ENCODE measurements at places on chromosomes 2 and 18.

DNA sequence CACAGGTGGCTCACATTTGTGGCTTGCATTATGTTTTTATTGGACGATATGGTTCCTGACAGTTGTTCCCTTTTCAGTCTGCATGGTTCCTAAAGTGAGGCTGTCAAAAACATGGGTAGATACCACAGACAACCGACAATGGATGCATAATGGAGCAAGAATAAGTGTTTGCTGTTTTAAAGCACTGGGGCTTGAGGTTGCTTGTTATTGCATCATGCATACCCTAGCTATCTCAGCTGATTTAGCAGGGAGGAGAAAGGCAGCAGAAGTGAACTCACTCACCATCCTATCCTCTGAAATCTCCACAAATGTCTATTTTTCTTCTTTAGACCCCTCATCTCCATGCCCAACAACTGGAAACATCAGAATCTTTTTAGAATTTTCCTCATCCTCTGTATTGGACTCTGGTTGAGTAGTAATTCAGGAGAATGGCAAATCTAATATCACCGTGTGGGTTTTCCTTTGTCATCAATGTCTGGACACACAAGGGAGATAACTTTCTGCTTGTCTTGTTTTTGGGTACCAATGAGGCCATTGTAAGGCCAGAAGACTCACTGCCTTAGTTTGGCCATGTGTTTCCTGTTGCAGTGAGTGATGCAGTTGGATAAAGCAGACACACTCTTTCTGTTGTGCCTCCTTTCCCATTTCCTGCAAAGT is 46.7 kb downstream of the FBXO48 start:
- DNase-seq: no peak

DNA sequence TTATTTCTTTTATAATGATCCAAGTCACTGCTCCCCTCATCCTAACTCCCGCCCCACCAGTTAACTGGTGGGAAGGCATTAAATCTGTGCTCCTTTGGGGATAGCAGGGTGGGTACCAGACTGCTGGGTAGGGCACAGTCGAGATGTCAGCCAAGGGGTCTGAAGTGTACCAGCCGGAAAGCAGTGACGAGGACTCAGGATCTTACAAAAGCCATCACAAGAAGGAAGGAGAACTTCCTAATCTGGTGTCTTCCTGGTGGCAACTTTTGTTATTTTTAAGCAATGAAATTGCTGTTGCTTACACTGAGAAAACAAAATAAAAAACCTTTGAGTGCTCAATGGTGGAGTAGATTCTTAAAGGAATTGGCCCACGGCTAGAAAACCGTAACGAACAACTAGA is 97.7 kb downstream of the ALPK2 start:
- DNase-seq: no peak

- no peak for DNase-seq
Observed at GRCh38 chr2:10425699-10426098, 22.4 kb downstream of the ODC1 start.

- no peak for DNase-seq
Observed at GRCh38 chr2:101782427-101782792, 84.9 kb downstream of the MAP4K4 start.

GRCh38 chr2:100195942-100196341 is 53.6 kb upstream of the AFF3 start:
- DNase-seq: no peak

- DNase-seq: no peak
Observed at GRCh38 chr2:85033388-85033787, 62.4 kb downstream of the KCMF1 start.

DNA sequence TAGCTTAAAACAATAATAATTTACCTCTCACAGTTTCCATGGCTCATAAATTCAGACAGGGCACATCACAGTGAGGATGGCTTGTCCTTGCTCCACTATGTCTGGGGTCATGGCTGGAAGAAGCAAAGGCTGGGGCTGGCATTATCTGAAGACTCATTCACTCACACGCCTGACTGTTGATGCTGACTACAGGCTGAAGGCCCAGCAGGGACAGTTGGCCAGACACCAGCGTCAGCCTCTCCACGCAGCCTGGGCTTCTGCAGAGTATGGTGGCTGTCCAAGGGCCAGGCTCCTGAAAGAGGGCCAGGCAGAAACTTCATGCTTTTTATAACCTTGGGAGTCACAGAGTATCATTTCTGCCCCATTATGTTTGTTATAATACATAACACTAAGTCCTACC is 33.4 kb downstream of the YPEL5 start:
- DNase-seq: no peak

DNA sequence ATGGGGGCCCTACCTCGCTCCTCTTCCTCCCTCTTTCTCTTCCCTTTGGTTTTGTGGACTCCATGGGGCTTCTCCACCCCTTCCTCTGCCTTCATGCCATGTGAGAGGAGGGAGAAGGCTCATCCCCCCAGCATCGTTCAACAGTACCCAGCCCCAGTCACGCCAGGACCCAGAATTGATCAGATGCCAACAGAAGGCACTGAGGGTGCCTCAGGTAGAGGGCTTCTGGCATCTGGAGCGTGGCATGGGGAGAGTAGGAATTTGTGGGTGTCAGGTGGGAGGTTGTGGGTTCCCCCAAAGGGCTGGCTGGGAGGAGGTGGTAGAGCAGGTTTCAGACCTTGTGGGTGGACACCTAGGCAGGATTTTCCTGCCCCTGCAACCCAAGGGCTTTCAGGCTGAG is 122.0 kb downstream of the TWIST2 start:
- no peak for DNase-seq

GRCh38 chr2:42566837-42567321 is 1.6 kb upstream of the MTA3 start:
- no peak for DNase-seq

DNA sequence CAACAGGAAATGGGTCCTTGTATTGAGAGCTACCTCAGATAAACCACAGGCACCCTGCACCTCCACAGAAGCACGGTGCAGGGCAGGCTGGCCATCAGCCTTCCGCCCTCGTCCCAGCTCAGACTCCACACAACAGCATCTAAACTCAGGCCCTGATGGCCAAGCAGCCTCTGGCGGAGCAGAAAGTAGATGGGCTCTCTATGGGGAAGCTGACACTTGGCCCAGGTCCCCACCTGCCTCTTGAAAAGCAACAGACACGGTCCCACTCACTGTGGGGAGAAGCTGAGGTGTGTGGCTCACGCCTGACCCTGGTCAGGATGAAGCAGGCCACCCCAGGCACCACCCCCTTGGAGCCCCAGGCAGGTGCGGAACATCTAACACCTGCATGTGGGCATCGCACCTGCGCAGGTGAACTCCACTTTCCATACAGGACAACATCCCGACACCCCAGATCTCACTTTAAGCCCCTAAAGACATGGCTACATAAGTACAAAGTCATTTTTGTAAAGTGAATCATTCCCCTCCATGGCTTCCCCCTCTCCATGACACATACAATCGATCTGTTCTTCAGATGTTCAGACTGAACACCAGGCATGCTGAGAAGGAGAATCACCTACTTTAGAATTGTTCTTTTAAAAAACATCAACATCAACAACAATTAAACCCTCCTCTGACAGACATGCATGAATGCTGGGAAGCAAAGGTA is 208.4 kb downstream of the ZBTB7C start:
- DNase-seq: no peak

- no peak for DNase-seq
Observed at GRCh38 chr2:7672685-7673071, 755.5 kb downstream of the RNF144A start.

DNA sequence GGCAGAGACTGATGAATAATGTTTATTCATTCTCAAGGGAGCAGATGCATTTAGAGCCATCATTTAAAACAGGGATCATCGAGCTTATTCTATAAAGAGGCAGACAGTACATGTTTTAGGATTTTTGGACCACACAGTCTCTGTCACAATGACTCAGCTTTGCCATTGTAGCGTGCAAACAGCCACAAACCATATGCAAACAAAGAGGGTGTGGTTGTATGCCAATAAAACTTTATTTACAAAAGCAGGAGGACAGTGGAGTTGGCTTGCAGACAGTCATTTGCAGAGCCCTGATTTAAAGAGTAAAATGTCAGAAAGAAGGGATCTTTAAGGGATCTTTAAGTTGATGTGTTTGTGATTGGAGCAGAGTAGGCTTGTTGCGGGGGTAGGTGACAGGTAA is 51.5 kb downstream of the SMIM21 start:
- DNase-seq: no peak

- DNase-seq: no peak
Observed at GRCh38 chr2:27655155-27655951, 8.1 kb downstream of the SUPT7L start.

GRCh38 chr2:234256516-234256915 is 206.0 kb downstream of the SPP2 start:
- no peak for DNase-seq

GRCh38 chr2:216308576-216308975 is 63.7 kb downstream of the MARCHF4 start:
- peak; percentile 79 for DNase-seq

DNA sequence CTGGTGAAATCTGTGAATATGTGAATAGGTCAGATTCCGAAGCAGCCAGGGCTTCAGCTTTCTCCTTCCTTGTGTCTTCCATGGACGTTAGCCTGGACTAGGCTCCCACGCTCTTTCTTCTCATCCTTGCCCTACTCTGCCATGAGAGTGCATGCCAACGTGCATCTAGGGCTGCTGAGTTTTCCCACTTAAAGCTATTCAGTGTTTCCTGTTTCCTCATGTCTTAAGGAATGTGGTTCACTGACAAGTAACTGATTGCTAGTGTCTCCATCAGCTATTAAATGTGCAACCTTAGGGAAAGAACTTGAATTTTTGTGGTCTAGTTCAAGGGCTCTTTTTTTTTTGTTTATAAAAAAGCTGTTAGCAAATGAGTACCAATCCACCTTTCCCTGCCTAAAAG is 642.3 kb upstream of the LINC00305 start:
- DNase-seq: no peak

- no peak for DNase-seq
Observed at GRCh38 chr2:77642339-77642738, 120.2 kb upstream of the LRRTM4 start.

- DNase-seq: no peak
Observed at GRCh38 chr2:206255003-206255402, 19.5 kb upstream of the ZDBF2 start.

DNA sequence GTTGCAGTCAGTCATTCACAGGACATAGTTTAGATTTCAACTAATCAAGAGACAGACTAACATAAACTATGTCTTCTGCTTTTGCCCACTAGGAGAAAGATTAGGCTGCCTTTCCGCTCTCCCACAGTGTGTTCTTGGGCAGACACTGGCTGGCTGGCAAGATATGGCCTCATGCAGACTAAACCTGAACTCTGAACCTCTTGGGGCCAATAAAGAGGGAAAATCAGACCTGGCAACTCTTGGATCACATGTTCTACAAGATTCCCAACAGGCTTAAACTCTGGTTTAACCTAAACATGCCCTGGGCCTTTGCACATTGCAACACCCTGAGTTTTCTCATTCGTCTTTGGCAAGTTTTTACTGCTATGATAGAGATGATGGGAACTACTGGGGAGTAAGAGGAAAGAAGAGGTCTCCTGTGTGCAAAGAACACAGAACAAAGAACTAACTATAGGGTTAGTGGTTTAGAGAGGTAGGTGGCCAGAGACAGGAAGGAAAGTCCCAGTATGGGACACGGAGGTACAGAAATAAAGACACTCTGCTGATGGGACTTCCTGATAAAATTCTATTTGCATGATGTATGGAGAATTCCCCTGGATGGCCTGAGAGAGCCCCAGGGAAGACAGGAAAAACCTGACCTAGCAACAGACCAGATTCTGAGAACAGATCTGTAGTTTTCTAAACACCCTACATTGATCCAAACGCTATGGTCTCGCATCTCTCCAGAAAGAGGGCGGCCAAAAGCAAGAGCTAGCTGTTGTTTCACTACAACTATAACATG is 2.0 kb upstream of the ATRAID start:
- DNase-seq: no peak

DNA sequence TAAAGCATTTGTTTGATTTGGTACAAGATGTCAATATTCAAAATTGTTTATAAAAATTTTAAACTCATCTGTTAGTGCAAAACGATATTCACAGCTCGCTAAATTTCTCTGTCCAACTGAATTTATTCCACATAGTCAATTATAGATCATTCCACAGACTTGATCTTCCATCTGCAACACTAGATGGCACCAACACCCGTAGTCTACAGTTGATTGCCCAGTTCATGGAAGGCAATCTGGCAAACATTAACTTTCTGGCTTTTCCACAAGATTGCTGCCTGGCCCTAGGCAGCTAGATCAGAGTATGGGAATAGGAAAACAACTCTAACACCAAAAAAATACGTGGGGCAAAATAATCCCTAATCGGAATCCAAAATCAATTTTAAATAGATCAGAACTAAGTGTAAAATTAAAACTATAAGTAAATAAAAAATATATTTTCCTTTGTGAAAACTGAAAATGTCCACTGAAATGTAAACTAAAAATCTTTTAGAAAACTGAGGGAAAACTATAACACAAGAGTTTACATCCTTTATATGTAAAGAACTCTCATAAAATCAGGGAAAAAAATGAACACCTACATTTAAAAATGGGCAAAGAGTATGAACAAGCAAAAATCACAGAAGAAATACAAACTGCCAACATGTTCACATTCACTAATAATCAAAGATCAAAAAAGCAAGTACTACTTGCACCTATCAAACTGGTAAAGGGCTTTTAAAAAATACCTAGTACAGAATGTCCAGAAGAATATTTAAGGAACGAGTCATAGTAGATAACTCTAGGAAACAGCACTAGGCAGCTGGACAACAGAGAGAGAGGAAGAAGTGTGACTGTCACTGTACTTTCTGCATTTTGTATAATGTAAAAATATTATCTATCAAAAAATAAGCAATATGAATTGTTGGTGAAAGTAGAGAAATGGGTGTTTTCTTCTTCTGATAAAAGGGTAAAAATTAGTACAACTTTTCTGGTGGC is 35.0 kb downstream of the RTN4 start:
- DNase-seq: peak; percentile 67

- DNase-seq: no peak
Observed at GRCh38 chr2:188969236-188969635, 4.9 kb upstream of the COL3A1 start.

GRCh38 chr18:2909431-2910140 is 62.8 kb downstream of the EMILIN2 start:
- DNase-seq: no peak

GRCh38 chr2:106596844-106597243 is 109.7 kb downstream of the CD8B2 start:
- DNase-seq: no peak

GRCh38 chr18:10111944-10112343 is 198.1 kb downstream of the VAPA start:
- DNase-seq: no peak

- DNase-seq: no peak
Observed at GRCh38 chr2:1350111-1350510, 63.2 kb upstream of the TPO start.

- DNase-seq: no peak
Observed at GRCh38 chr2:115549611-115550130, 1107.2 kb downstream of the DPP10 start.

- no peak for DNase-seq
Observed at GRCh38 chr2:229997565-229997964, 71.2 kb downstream of the SLC16A14 start.

DNA sequence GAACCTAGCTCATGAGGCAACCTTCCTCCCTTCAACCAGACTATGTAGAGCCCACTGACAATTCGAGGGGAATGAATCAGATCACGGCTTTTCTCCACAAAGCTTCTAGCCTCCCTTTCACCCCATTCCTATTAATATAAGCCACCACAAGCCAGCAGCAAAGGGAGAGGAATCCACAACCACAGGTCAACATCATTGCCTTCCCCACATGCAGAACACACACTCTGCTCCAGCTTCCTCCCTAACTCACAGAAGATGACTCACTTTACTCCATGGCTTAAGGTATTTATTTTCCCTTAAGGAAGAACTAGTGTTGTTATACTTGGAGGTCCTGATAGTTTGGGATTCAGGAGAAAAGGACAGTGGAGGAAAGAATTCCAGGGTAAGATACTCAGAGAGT is 272.2 kb downstream of the C1D start:
- DNase-seq: no peak

- no peak for DNase-seq
Observed at GRCh38 chr2:74078466-74078865, 69.2 kb downstream of the BOLA3 start.
